ENCODE measurements at places on chromosomes 2 and 18. TPM values are rescaled to one million over a fixed set of nuclear protein-coding genes. Genes with fewer than 3 reads are reported as not detected.

The LINC00305 gene
- not detected for total RNA-seq

The MDH1B gene
- 1.2 TPM for total RNA-seq

The ANKRD44 gene
- total RNA-seq = 1.4 TPM

The ING5 gene
- total RNA-seq = 25.8 TPM

The OTOS gene
- total RNA-seq = not detected

The HDHD2 gene
- 9.4 TPM for total RNA-seq

The GCG gene
- total RNA-seq = not detected

The TEKT4 gene
- not detected for total RNA-seq

The UPP2 gene
- total RNA-seq = not detected

The MAP3K19 gene
- total RNA-seq = not detected

The MATN3 gene
- 17.0 TPM for total RNA-seq

The SLC14A1 gene
- not detected for total RNA-seq

The ALPP gene
- 18.1 TPM for total RNA-seq

The TCF23 gene
- total RNA-seq = not detected

The KRTCAP3 gene
- 0.72 TPM for total RNA-seq

The KCNS3 gene
- 1.4 TPM for total RNA-seq

The C2orf72 gene
- total RNA-seq = 7.5 TPM

The SALL3 gene
- total RNA-seq = not detected

The SPATA3 gene
- not detected for total RNA-seq

The ADD2 gene
- 25.0 TPM for total RNA-seq

The RAB6C gene
- total RNA-seq = not detected

The C1QL2 gene
- total RNA-seq = 0.31 TPM

The MYO5B gene
- total RNA-seq = 8.0 TPM

The ABCB11 gene
- 0.01 TPM for total RNA-seq

The DPYSL5 gene
- 5.6 TPM for total RNA-seq

The MLPH gene
- total RNA-seq = 335 TPM

The DES gene
- total RNA-seq = 0.27 TPM

The STAT4 gene
- total RNA-seq = 4.5 TPM

The SH3RF3 gene
- total RNA-seq = 0.68 TPM

The PLEK gene
- total RNA-seq = not detected

The ST8SIA3 gene
- total RNA-seq = not detected

The DTNA gene
- 0.35 TPM for total RNA-seq

The STPG4 gene
- not detected for total RNA-seq

The WNT10A gene
- 0.10 TPM for total RNA-seq

The ST6GAL2 gene
- 13.1 TPM for total RNA-seq

The DNAJC5G gene
- not detected for total RNA-seq

The DPP4 gene
- total RNA-seq = 0.69 TPM
